ENCODE measurements at places on chromosomes 2 and 18.

DNA sequence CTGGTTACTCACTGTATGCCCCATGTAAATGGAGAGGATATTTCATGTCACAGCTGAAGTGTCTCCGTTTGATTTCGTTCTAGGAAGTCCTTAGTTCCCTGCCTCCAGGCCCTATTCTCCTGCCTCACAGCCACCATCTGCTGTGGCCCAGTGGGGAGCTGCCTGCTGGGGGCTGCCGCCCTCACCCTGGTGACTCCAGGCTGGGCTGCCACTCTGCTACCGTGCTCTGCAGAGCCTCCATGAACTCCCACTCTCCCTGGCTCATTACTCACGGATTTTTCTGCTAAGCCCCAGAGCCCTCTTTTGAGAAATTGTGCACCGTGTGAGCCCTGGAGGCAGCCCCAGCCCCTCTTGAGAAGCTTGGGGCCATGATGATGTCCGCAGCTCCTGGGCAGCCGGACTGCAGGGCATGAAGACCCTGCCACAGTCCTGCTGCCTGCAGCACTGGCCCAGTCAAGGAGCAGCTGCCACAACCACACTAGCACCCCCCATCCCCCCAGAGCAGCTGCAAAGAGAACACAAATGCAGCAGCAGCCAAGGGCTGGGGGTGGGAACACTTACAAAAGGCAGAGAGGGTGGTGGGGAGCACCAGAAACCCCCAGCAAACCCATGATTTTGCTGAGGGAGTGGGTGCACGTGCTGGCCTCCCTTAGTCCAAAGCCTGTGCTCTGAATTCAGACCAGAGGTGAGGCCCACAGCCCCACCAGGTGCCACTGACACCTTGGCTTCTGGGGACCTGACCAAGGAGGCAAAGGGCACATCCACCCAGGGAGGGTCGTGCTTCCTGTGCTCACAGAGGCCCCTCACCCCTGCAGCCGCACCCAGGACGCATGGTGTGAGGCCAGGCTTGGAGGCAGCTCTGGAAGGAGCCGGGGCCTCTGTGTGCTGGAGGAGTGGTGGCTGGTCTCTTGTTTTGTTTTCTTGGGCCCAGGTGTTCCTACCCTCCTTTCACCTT lies 270.2 kb upstream of the RAB6C start:
- DNase-seq: no peak

- no peak for DNase-seq
These were observed 333.0 kb downstream of the TNS1 start for GRCh38 chr2:217669831-217670230.

DNA sequence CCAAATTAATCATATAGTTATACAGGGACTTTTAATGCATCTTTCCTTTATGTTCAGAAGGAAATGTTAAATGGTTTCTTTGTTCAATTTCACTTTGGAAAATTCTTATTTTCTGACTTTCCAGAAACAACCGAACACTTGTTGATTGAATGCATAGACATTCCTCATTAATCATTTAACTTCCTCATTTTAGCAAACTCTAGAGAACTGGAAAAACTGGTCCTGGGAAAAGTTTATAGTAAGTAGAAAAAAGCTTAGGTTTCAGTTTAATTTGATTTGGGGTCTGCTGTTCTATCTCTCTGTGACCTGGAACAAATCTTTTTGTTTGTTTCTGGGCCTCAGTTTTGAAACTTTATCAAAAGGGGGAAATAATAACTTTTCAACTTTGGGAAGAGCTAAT lies 320.4 kb downstream of the CMPK2 start:
- no peak for DNase-seq

DNA sequence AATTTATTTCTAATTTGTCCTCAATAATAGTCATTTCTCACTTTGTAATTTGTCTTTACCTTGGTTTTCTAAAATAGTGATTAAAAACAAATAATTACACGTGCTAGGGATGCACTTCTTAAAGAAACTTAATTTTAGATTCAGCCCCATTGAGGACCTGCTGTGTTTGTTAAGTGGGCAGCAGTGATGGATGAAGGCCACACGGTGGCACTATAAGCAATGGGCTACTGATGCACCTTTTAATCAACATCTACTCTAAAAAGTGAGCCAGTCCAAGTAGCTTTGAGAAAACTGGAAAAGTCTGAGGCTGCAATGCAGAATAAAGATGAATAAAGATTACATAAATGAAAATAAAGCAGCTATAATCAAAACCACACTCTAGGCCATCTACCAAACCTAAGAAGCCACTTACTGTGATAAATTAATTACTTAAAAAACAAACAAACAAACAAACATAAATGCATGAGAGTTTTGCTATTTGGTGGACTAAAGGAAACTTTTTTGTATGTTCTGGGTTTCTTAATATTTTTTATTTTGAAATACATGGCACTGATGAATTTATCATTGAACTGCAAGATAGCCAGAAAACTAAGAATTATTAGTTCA lies 89.3 kb downstream of the PDE11A start:
- no peak for DNase-seq

DNA sequence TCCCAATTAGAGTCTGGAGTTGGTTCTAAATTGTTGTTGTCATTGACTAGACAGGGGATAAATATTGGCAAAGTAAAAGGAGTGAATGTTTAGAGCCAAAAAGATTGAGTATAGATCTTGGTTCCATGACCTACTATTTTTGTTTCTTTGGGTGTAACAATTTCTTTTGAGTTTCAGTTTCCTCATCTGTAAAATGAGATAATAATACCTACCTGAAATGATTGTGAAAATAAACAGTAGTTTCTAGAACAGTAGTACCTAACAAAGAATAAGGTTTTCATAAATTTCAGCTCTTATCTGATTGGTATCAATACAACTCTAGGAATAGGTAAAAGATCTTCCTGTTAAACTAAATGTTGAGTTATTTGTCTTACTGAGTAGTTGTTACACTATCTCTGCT lies 56.8 kb downstream of the PMS1 start:
- DNase-seq: no peak

DNA sequence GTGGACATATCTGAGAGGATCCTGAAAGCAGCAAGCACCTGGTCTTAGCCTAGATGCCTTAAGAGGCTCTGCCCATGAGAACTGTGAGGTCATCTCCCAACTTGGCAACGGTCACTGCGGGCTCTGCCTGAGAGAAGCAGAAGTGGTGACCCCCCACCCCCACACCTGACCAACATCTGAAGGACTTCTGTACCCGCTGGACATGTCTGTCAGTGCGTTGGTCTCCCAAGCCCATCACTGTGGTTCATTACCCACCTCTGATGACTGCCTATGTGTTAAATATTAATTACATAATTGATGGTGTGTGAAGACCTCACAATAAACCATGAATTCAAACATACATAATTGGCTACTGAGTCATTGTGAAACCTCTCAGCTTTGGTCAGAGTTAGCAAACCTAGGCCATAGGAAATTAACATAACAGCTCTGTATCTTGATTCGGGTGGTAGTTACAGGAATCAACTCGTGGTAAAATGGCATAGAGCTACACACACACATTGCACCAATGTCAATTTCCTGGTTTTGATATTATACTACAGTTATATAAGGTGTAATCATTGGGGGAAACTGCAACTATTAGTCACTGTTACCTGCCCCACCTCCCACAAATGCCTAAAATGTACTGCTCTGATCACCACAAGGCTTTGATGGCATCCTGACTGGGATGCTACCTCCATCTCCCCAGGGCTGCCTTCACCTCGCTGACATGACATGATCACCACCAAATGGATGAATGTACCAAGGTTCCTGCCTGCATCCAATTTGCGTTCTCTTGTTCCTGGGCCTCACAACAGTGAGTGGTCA lies 4.3 kb upstream of the GALNT1 start:
- no peak for DNase-seq

GRCh38 chr2:40244675-40245074 lies 207.2 kb downstream of the SLC8A1 start:
- DNase-seq: no peak

DNA sequence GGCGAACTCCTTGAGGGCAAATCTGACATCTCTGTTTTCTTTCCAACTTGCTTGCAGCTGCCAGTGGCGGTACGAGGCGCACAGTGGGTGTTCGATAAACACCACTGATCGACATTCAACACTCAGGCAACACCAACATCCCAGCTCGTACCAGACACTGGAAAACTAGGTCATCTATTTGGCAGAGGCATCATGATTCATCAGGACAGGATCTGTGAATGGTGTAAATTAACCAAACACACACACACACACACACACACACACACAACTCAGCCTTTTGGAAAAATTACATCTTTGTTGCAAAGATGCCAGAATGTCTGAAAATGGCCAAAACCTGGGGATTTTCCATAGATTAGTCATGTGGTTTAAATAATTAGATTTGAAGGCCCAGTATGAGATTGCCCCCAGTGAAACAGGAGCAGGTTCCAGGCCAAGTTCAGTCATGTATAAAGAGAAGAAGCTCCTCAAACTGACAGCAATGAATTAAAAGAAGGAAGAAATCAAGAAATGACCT lies 150.5 kb upstream of the NCKAP5 start:
- DNase-seq: no peak

- no peak for DNase-seq
These were observed 14.1 kb downstream of the SLC4A3 start for GRCh38 chr2:219641390-219642068.

- no peak for DNase-seq
These were observed 1501.1 kb upstream of the PIK3C3 start for GRCh38 chr18:40453903-40454302.

GRCh38 chr2:104140361-104140760 lies 713.6 kb upstream of the POU3F3 start:
- no peak for DNase-seq

DNA sequence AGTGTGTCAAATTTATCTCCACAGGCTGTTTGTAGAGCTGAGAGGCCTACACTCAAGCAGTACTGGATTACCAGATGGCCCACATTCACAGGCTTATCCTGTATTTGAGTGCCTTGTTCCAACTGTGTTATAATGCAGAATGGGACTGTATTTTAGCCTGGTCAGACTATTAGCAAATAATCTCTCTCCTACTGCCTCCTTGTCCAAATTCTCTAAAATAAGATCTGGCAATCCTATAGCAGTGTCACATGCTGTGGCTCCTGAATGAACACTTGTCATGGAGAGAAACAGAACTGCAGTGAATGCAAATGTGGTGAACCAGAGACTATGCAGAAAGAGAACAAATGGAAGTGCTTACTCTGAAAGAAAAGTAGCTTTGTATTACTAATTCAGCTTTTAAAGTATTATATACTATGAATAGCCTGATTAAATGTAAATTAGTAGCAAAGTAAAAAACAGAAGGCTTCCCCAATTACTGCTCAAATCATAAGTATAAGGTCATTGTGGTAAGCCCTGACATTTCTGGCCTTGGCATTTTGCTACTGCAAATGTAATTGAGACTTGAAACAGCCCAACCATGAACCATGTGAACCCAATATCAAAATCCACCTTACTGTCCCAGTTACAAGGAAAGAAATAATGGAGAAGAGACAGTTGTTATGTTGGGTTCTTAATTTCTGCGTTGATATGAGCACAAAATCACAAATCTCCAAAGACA lies 80.0 kb downstream of the MAP4K3 start:
- no peak for DNase-seq

GRCh38 chr2:12008425-12009061 lies 262.1 kb downstream of the LPIN1 start:
- DNase-seq: no peak

DNA sequence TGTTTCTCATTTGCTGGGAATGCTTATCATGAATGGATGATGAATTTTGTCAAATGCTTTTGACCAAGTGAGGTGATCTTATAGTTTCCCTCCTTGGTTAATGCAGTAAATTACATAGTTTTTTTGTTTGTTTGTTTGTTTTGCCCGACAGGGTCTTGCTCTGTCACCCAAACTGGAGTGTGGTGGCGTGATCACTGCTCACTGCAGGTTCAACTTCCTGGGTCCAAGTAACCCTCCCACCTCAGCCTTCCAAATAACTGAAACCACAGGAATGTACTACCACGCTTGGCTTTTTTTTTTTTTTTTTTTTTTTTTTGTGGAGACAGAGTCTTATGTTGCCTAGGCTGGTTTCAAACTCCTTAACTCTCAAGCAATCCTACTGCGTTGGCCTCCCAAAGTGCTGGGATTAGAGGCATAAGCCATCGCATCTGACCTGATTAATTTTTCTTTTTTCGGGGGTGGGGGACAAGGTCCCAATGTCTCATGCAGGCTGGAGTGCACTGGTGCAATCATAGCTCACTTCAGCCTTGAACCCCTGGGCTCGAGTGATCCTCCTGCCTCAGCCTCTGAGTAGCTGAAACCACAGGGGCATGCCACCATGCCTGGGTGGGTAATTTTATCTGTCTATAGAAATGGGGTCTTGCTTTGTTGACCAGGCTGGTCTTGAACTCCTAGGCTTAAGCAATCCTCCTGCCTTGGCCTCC lies 48.6 kb downstream of the SMAD2 start:
- DNase-seq: no peak

DNA sequence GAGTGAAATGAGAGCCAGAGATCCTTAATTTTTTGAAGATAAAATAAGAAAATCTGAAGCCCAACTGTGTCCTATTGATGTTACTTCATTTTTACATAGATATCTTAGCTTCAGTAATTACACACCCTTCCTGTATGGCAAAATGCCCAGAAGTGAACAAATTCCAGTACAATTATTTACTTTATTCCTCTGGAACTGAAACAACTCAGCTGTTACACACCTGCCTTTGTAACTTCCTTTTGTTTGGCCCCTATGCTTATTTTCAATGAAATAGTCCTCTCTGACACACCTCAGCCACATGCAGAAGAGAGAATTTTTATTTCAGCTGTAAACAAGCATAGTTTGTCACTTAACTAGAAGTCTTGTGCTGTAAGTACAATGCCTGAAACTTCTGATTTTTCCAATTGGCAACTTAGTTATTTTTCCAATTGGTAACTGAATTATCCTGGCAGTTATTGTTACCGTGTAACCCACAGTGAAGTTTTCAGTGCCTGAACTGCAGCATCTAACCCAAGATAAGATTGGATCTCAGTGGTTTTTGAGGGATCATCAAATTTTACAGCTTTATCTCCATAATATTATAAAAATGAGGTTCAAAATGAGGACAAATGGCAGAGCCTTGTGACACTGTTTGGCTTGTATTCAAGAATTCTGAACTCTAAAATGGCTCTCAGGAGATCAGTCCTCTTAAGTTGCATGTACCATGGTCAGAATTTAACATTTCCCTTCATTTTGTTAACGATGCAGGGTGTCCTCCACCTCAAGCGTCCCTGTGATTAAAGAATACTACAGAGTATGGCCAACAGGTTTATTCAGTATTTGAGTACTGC lies 82.6 kb downstream of the PKP4 start:
- DNase-seq: no peak

DNA sequence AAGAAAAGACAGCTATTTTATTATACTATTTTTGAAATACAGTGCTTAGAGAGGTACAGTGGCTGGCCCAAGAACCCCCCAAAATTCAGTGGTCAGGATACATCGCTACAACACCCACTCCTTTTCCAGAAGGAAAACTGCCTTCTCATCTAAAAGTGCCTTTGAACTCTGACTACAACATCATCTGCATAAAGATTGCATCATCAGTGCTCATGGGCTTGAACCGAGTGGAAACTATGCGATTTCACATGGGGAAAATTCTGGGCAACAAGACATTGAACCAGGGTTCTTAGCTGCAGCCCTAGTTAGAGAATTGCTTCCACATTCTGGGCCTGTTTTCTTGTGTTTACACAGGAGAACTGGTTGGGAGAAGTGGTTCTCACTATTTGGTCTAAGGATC lies 294.6 kb upstream of the SLC14A2 start:
- DNase-seq: no peak

Data from activated T-helper 9 cell treated with anti-CD3 and anti-CD28 coated beads, Interleukin-2, amount 50 U/mL, for 16 hours (primary cell).